ENCODE measurements at places on chromosomes 6 and 20. TPM values are rescaled to one million over a fixed set of nuclear protein-coding genes. Genes with fewer than 3 reads are reported as not detected.

Gene PAX1
- total RNA-seq, result not detected

GRCh38 chr6:159875194-159875593 is 15.6 kb upstream of the MAS1 start:
- no peak for DNase-seq

Gene PRND
- total RNA-seq, result not detected

- DNase-seq, result no peak
Observed at GRCh38 chr6:42066156-42066675, 15.9 kb downstream of the TAF8 start.

Gene BFSP1
- 6.6 TPM for total RNA-seq

DNA sequence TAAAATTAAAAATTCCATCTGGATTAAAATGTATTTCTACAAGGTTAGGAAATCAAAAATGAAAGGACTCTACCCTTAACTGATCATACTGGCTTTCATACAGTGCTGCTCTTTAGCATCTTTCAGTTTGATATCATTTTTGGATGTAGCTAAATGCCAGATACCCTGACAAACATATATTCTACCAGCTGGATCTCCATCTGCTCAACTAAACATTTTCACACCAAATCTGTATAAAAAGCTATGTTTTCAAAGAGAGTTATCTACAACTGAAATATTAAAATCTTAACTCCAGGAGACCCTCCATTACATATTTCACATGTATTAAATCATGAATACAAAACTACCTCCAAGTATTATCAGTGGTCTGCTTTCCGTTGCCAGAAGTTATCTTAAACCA is 95.7 kb downstream of the EPHA7 start:
- DNase-seq, result no peak

- DNase-seq, result no peak
Observed at GRCh38 chr6:56624046-56624727, 18.5 kb downstream of the DST start.

DNA sequence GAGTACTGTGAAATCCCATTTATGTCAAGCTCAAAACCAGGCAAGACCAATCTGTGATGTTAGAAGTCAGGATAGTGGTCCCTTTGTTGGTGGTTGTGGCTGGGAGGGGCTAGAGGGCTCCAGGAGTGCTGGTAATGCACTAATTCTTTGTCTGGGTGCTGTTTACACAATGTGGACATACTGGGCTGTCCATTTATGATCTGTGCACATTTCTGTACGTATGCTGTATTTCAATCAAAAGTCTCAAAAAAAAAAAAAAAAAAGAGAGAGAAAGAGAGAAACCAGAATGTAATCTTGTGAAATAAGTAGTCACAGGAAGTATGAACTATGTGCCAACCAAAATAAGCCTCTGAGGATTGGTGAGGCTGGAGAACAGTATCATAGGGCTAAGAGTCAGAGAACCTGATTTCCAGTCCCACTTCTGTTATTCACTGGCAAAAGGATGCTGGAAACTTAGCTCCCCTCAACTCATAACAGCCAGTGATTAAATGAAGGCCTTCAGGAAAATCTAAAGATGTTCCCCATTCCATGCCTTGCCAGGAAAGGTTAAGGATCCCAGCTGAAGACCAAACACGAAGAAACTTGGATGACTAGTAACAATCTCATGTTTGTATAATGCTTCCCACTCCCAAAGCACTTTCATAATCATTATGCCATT is 19.6 kb upstream of the TRAM2 start:
- DNase-seq, result peak; percentile 57

GRCh38 chr20:61810738-61811135 is 254.9 kb downstream of the TAF4 start:
- DNase-seq, result no peak

DNA sequence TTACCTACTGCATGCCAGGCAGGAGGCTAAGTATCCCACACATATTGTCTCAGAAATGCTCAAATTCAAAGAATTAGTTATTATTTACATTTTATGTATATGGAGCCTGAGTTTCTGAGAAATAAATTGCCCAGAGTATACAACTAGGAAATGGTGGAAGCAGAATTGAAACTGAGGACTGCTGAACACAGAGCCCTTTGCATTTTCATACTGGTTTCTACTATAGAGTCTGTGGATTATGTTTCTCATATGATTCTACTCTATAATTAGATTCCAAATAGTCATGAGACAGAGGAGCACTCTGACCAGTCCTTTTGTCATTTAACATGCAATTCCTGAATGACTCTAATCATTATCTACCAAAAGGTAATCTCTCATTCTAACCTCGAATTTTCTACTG is 254.3 kb downstream of the LMBRD1 start:
- no peak for DNase-seq

DNA sequence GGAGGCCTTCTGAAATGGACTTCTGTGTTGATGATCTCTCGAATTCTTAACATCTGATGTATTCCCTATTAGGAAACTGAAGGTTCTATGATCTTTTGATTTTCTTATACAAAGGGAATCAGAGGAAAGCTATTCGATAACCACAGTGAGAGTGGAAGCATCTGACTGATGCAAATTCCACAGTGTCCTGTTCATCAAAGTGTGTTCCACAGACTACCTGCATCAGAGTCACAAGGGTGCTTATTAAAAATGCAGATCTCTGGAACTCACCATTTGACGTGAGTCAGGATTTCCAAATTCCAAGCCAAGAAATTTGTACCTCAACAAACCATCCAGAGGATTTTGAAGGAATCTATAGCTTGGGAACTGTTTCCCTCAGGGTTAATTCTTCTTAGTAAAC is 4.4 kb upstream of the MEP1A start:
- no peak for DNase-seq

- DNase-seq, result no peak
Observed at GRCh38 chr20:32982617-32983458, 21.4 kb downstream of the SUN5 start.

- DNase-seq, result no peak
Observed at GRCh38 chr20:7516621-7517111, 423.6 kb downstream of the HAO1 start.

- no peak for DNase-seq
Observed at GRCh38 chr6:97703661-97704060, 420.6 kb upstream of the MMS22L start.

GRCh38 chr6:56688521-56688920 is 45.8 kb upstream of the DST start:
- peak; percentile 22 for DNase-seq

Gene DEFB123
- total RNA-seq, result not detected

GRCh38 chr20:32505723-32506473 is 79.2 kb downstream of the NOL4L start:
- DNase-seq, result no peak

Gene TSPO2
- not detected for total RNA-seq

DNA sequence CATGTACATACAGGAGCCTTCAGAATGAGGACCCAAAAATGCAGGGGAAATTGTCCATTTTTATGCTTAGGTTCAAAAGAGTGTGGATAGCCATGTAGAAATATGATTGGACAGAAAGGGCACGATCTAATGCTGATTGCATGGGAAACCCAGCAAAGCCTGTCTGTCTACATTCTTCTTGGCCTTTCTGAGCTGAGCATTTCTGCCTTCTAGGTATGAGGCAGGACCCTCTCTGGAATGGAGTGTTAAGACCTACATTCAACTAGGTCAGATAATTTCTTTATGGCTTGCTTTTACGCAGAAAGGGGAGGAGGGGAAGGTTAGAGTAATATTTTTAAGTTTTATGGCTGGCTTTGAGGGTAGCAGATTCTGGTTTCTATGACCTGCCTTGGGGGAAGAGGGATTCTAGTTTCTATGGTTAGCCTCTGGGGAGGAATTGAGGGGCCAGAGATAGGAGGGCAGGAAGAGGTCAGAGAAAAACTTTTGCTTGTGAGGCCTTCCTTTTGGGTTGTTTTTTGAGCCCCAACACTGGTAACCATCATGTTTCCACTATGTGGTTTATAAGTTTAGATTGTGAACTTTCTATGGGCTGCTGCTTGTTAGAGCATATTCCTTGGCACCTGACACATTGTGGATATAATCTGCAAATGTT is 63.5 kb downstream of the LYRM2 start:
- DNase-seq, result no peak

DNA sequence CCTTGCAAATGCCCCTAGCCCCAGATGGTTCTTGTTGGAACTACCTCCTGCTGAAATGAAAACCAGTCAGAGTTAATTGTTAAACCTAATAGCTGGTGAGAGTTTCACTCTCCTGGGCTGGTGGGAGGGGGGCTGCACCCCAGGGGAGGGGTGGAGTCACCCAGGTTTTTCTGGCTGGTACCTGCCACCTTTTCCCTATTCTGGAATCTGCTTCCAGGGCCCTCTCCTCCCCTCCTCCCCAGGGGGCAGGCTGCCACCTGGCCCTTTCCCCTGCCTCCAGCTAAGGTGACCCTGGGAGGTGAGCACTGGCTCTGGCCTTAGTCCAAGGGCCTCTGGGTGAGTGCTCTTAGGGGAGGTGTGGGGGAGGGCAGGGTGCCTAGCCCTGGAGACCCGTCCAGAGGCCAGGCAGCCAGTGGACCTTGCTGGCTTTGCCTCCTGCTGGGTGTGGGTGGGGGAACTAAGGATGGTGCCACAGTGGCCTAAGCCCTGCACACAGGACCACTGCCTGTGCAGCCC is 48.8 kb upstream of the EPB41L1 start:
- no peak for DNase-seq

DNA sequence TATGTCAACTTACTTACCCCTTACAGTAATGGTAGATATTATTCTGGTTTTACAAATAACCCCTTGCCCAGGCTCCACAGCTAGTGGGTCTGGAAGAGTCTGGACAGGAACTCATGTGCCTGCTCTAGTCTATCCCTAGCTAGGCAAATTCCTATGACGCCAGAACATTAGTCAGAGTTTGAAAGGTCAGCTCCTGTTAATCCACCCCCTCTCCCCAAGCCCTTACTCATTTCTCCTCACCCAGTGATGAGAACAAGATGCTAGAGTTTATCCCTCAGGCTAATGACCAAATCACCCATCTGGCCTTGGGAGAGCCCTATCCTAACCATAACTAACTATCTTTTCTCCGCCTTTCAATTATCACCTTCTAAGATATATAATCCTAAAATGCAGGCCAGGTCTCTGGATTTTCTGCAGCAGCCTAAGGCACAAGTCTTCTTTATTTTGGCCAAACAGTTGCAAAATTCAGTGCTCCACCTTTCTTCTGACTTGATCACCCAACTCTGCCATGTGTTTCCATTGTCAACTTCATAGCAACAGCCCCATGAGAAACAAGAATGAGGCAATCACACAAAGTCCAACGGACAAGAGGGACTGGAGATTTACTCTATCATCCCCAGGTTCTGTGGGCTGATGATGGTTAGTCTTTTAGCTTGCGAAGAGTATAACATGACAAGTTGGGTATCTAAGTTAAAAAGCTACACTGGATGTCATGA is 113.3 kb downstream of the TASP1 start:
- DNase-seq, result peak; percentile 88

Gene C6orf15
- 0.71 TPM for total RNA-seq

- DNase-seq, result peak; percentile 77
Observed at GRCh38 chr6:43492673-43493072, 15.3 kb downstream of the TJAP1 start.

- peak; percentile 54 for DNase-seq
Observed at GRCh38 chr6:101393251-101393828, at the start of gene GRIK2. GRIK2 (plus strand) TSS chr6:101393708.

- DNase-seq, result no peak
Observed at GRCh38 chr20:24918579-24919566, 30.2 kb upstream of the CST7 start.

Gene SGK2
- total RNA-seq, result not detected

Gene TAPBP
- total RNA-seq, result 44.9 TPM

DNA sequence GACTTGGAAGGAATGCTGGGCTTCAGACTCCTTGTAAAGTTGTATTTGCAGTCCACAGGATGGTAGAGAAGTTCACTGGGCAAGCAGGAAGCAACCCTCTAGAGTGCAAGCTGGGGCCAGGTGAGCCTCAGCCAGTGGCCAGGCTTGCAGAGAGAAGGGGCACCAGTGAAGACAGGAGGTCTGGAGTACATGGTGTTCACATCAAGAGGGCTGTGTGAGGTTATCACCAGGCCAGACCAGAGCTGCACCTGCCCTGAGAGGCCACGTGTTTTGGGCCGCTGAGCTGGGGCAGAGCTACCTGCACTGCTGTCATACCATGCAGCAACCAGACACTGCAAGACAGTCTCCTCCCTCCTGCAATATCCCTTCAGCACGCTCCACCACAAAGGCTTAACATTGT is 79.0 kb downstream of the SH3BGRL2 start:
- DNase-seq, result no peak

DNA sequence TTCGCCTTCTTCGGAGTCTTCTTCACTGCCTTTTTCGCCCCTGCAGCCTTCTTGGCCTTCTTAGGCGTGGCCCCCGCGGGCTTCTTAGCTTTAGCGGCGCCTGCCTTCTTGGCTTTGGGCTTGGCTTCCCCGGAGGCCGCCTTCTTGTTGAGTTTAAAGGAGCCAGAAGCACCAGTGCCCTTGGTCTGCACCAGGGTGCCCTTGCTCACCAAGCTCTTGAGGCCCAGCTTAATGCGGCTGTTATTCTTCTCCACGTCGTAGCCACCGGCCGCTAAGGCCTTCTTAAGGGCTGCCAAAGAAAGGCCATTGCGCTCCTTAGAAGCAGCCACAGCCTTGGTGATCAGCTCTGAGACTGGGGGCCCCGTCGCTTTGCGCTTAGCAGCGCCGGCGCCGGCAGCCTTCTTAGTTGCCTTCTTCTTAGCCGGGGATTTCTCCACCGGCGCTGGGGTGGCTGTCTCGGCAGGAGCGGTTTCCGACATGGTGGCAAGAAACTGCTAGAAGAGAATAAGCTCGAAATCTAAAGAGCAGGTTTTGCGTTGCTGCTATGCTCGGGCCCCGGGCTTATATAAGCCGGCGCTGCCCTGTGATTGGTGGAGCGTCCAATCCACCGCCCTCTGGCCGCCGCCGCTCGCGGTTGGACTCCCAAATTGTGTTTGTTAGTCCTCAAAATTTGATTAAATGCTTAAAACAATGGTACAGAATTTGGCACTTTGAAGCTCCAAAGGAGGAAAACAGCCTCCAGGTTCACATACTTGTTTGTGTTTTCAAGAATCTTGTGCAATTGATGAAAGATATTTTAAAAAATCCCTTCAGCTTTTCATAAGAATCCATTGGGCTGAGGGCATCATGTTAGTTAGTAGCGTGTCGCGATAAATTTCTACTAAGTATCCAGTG is 44.9 kb downstream of the OR2B2 start:
- DNase-seq, result peak; percentile 91

DNA sequence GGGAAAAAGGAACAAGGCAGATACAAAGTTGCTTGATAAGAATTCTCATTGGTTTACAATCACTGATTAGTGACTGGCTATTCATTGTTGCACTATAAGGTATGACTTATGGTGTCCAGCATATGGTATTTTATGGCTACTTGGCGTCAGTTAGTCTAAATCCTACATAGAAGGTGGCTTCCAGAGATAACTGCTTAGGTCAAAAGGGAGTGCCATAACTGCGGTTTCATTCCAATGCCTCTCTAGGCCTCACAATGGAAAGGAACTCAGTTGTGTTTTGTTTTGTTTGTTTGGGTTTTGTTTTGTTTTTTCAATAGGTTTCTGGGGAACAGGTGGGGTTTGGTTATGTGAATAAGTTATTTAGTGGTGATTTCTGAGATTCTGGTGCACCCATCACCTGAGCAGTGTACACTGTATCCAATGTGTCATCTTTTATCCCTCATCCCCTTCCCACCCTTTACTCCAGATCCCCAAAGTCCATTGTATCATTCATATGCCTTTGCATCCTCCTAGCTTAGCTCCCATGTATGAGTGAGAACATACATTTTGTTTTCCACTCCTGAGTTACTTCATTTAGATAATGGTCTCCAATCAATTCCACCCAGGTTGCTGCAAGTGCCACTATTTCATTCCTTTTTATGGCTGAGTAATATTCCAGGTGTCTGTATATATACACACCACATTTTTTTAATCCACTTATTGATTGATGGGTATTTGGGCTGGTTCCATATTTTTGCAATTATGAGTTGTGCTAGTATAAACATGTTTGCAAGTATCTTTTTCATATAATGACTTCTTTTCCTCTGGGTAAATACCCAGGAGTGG is 7.0 kb downstream of the GOPC start:
- DNase-seq, result no peak
